CD4-positive, alpha-beta T cell (primary cell): ENCODE measurements at places on chromosomes 6 and 20.

- H3K27me3 ChIP-seq: peaks cover 13% of the 10 kb centered on the region
- H3K36me3 ChIP-seq: no peaks in the 10 kb centered on the region
- H3K4me1 ChIP-seq: no peaks in the 10 kb centered on the region
- no peak for DNase-seq
- no peak overlapping the region for H3K27ac ChIP-seq
- H3K4me3 ChIP-seq: no peak overlapping the region
Measured at GRCh38 chr6:958488-958887, 265.5 kb upstream of the EXOC2 start.

DNA sequence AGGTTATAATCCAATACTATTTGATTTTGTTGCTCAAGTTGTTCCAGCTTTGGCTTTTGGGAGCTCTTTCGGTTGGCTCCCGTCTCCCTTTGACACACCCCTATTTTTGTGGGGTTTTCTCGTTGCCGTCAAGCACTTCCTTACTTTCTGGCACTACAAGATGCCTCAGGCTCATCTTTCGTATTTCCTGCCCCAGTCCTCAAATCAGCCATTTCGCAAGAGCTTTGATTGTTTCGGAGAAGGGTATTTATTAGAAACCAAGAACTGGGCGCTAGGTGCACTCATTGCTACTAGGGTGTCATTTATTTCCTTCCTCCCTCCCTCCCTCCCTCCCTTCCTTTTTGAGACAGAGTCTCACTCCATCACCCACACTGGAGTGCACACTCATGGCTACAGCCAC, 13.3 kb upstream of the SOX12 start:
- no peaks in the 10 kb centered on the region for H3K36me3 ChIP-seq
- H3K27me3 ChIP-seq: no peaks in the 10 kb centered on the region
- no peak overlapping the region for H3K4me3 ChIP-seq
- DNase-seq: no peak
- no peak overlapping the region for H3K27ac ChIP-seq

DNA sequence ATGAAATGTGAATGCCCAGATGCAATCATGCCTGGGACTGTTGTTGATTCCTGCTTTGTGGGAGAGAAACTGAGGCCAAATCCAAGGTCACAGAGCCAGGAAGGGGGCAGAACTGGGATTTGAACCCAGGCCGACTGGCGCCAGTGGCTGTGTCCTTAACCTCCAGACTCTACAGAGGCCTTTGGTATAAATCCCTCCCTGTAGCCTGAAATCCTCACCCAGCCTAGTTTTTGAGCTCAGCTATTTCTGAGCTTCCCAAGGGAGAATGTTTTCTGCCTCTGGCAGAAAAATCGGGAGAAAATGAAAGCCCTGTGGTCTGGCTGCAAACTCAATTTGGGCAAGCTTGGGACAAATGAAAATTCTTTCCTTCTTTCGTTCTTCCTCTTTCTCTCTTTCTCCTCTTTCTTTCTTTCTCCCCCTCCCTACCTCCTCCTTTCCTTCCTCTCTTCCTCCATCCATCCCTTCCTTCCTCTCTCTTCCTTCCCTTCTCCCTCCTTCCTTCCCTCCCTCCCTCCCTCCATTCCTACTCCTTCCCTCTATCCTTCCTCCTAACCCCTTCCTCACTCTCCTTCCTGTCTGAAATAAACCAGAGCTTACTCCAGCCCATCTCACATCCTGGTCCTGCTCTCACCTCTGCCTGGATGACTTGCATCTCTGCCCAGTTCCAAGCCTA, 34.9 kb downstream of the SNAI1 start:
- no peak overlapping the region for H3K4me3 ChIP-seq
- no peaks in the 10 kb centered on the region for H3K27me3 ChIP-seq
- no peak for DNase-seq
- H3K4me1 ChIP-seq: peaks cover 2% of the 10 kb centered on the region

DNA sequence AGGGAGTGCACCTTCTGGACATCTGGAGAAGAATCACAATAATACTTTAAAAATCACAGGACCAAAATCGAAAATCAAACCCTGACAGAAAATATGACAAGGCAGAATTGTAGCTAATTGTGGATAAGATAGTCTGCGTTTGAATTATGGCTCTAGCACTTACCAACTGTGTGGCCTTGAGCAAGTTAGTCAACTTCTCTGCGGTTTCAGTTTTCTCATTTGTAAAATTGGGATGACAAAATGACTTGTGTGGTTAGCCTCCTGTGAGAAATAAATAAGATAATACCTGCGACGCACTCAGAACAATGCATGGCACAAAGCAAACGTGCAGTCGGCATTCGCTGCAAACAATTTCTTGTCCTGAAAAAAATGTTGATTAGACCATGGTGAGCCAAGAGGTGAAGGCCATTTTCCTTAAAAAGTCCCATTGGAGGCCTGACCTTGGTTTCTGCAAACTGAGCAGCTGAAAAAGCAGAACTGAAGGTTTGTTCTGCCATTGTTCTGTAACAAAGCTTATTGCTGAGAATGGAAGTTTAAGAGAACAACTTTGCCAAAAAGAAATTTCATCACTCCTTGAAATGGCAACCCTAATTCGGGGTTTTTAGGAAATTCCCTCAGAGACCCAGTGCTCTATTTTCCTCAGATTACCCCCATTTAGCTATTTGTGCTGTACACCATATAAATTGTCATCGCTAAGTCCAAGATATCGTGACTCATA, 266.3 kb downstream of the ERMARD start:
- H3K4me3 ChIP-seq: no peak overlapping the region
- no peak for DNase-seq
- H3K27me3 ChIP-seq: peaks cover 16% of the 10 kb centered on the region
- no peak overlapping the region for H3K27ac ChIP-seq
